ENCODE measurements at places on chromosomes 12 and 14.

DNA sequence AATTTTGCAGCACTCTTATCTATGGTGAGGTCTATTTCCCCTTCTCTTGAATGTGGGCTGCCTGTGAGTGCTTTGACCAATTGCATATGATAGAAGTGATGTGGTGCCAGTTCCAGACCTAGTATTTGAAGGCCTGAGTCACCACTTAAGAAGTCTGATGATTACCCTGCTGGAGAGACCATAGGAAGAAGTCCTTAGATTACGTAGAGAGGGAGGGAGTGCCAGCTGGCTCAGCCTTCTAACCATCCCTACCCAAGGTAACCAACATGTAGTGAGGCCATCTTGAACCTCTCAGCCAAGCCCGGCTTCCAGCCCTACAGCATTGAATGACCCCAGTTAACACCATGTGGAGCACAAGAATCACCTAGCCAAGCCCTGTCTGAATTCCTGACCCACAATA, 166.9 kb downstream of the NELL2 start:
- no peak for DNase-seq

DNA sequence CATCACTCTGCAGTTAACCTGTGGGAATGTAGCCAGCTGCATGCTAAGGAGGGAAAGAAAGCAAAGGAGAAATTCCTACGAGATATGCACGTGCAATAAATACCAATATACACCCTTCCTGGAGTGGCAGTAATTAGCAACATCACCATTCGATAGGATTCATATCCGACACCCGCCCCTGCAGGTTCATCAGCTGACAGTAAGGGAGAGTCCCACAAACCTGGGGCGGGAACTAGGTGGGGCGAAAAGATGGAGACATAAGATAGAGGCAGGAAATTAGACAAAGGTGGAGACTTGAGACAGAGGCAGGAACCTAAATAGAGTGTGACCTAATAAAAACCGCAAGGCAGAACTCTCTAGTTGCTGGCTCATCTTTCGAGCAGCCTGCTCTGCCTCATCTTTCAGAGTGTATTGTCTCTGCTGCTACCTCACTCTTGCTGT, 51.6 kb downstream of the PLEKHG3 start:
- DNase-seq, result no peak

DNA sequence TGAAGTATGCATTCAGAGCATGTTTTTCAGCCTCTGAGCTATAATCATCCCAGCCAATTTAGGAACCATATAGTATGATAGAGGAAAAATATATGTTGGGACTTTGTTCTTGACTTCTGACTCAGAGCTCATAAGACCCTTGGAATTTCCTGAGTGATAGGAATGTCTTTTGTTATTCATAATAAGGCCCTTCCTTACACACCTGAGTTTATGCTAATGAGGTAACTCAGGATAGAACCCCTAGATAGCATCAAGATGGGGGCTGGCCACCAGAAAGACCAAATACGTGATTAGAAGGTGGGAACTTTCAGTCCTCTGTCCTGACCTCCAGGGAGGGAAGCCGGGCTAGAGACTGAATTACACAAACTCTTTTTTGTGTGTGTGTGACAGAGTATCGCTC, 32.4 kb upstream of the PLEK2 start:
- no peak for DNase-seq

- no peak for DNase-seq
These were observed 50.9 kb upstream of the PPFIA2 start for GRCh38 chr12:81809829-81810595.

DNA sequence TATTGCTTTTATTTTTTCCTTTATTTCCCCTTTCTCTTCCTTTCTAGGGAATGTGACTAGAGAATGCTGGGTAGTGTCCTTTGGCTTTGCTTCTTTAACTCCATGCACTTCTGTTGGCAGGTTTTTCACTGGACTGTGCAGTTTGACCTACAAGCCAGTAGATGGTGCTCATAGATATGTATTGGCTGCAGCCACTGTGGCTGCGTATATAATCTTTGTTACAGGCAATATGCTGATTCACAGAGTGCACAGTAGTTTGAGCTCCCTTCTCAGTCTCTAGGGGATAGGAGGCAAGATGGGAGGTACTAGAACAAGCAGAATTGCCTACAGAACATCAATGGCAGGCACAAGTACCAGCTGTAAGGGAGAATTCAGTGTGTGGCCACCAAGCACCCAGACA, 503.5 kb downstream of the LRFN5 start:
- DNase-seq, result no peak

DNA sequence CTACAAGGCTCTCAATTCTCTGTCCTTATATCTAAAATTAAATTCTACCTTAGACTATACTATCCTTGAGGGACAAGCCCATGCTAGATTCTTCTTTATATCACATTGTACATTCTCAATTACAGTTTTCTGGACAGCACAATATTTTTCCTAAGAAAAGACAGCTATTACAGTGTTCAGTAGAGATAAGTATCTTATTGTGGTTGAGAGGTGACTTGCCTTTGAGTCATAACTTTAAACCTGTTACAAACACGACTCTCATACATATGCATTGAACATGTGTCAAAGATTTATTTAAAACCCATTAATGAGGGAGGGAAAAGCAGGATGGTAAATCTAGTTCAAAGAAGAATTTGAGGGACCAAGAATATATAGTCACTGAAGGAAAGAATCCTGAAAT, 61.1 kb downstream of the TPH2 start:
- no peak for DNase-seq

DNA sequence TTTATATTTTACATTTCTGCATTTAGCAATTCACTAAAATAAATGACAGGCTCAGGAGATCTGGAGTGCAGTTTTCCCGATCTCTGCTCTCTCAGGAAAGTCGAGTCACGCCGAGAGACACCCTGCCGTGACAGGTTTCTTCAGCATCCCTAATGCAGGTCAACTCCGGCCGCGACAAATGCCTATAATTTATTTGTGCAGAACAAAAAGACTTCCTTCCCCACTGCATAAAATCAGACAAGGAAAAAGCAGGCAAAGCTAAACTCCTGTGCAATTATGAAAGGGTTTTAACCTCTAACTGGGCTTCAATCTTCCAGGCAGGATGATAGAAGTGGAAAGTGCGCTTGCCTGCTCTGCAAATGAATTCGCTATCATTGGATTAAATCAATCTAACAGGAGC, 28.1 kb downstream of the SPRING1 start:
- no peak for DNase-seq

GRCh38 chr12:42585841-42586216, 3.7 kb downstream of the PRICKLE1 start:
- no peak for DNase-seq

DNA sequence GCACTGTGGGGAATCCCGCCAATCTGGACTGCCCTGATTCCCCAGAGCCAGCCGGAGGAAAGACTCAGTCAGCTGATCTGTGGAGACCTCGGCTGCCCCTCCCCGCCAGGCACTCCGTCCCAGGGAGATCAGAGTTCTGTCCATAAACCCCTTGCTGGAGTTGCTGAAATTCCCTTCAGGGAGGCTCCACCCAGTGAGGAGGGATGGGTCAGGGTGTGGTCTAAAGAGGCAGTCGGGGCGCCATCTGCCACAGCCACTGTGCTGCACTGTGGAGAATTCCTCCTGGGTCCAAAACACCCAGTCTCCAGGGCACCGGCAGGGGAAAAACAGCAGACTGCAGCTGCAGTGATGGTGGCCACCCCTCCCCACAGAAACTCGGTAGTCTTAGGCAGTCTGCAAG, 1922.3 kb upstream of the FLRT2 start:
- no peak for DNase-seq

DNA sequence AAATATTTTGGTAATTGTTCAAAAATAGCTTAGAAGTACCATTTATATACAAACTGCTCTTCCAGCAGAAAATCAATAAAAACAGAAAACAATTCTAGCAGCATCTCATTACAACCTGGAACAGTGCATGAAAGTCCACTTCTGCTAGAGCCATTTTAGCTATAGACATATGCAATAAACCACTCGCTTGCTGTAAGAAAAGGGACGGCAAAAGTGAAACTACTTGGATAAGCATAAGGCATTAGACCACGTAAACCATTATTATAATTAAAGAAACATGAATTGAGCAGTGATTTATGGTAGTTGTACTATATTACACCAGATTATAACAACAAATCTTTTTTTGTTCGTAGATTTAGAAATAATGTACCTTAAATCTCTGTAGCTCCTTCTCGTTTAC, 48.7 kb downstream of the LRIG3 start:
- no peak for DNase-seq

DNA sequence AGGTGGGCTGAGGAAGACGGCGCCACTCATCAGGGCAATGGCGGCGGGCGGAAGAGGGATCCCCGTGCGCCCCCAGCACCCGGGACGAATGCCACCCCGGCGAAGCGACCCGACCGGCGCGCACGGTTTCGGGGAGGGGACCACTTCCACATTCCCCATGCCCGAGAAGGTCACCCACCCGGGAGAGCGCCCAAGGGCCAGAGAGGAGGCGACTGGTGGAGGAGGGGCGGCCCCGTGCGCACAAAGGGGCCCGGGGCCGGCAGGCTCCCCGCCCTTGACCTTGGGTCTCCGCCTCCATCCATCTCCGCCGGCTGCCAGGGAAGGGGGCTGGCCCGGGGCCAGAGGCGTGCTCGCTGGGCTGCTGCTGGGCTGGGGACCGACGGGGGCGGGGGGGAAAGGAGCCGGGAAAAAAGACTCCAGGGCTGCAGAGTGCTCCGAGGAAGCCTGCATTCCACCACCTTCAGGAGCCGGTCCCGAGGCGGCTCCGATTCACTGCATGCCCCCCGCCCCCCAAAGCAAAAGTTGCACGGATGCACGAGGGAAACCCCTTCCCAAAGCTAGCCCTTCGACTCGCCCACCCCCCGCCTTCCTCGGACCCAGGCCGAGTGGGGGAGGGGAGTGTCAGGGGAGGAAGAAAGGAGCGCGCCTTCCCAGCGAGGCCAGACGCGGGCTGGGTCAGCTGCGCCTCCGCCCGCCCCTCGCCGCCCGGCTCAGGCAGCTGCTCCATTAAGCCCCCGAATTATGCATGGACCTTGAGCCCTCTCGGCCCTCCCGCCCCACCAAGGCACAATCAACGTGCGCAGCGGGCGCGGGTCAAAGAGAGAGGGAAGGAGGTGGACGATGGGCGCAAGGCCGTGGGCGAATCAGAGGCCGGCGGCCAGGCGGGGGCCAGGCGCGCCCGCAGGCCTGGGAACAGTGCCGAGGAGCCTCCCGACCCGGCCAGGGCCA, 26.2 kb downstream of the BCL11B start:
- DNase-seq, result no peak

DNA sequence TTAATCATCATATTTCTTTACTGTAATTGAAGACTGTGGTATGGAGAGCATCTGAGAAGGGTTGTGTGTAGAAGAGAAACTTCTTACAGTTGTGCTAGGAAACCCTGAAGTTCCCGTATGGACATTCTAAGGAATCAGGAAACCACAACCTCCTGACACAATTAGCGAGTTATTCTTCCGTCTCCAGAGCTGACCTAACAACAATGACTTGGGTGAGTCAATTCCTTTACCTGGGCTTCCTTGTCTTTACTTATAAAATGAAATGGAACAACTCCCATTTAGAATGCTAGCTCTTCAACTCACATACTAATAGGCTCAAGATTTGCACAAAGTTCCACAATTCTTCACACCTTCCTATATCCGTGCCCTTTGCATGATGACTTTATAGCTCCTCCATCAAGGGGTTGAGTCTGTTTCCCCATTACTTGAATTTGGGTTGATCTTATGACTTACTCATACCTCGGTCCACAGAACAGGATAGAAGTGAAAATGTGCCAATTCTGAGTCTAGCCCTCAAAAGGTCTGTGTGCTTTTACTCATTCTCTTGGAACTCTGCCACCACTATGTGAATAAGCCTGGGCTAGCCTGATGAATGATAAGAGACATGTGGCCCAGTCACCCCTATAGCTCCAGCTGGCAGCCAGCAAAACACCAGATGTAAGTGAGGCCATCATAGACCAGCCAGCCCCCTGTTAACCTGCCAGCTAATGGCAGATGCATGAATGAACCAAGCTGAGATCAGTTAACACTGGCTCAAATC, 459.4 kb downstream of the ETNK1 start:
- DNase-seq, result no peak

DNA sequence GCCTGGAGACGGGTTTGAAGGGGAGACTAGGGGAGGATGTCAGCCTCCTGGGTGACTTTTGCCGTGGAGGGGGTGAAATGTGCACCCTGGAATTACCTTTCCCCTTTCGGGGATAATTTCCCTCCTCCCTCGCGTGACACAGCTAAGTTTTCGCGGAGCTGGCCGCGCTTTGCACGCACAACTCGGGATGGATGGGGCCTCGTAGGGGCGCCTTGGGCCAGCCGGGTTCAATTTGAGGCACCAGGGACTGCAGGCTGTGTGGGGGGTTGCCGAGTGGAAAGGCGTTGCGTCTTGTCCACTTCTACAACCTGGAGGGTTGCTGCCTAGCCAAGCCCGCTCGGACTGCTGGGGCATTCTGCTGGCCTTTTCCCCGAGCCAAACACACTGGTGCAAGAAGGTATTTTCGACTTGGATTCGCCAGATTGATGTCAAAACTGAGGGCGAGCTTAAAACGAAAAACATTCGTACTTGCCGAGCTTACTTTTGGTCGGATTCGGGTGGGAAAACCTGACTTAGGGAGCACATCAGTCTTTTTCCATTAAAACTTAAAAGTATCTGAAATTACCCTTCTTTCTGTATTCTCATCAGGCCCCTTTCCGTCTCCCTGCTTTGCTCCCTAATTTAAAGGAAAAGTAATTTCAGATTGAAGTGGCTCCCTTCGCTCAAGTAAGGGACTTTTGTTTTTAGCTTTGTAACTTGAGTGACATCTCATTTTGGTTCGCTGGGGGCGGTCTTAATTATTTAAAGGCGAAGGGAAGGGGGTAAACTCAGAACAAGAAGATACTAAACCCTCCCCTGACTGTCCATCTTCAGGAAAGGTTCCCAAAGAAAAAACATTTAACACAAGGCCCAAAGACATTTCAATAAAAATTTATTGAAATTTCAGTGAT, 14.3 kb downstream of the TBX3 start:
- DNase-seq, result no peak

- no peak for DNase-seq
These were observed 115.8 kb upstream of the CCDC198 start for GRCh38 chr14:57609192-57610075.

GRCh38 chr12:47590771-47591360, 115.0 kb downstream of the RPAP3 start:
- no peak for DNase-seq

GRCh38 chr12:95699579-95699978, 91.0 kb downstream of the NTN4 start:
- DNase-seq, result no peak

DNA sequence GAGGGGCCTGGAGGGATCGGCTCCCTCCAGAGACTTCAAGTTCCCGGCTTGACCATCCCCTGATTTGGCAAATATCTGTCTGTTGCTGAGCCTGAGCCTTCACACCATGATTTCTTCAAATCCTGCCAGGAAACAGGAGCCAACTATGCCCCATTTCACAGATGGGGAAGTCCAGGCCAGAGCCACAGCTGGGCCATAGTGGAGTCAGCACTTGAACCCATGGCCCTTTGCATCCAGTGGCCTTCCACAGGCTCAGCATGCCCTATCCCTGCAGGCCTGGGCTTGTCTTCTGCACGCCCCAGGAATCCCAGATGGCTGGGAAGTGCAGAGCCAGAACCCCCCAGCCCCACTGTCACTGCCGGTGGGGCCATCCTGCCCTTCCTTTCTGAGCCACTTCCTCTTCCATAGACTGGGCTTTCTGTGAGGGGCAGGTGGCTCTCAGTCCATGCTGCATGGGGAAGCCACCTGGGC, 44.9 kb downstream of the CYP46A1 start:
- peak; percentile 14 for DNase-seq

Measured in activated naive CD4-positive, alpha-beta T cell treated with anti-CD3 and anti-CD28 coated beads, Interleukin-2, amount 50 U/mL, for 72 hours (primary cell).